ENCODE measurements at places on chromosomes 11 and 22.

DNA sequence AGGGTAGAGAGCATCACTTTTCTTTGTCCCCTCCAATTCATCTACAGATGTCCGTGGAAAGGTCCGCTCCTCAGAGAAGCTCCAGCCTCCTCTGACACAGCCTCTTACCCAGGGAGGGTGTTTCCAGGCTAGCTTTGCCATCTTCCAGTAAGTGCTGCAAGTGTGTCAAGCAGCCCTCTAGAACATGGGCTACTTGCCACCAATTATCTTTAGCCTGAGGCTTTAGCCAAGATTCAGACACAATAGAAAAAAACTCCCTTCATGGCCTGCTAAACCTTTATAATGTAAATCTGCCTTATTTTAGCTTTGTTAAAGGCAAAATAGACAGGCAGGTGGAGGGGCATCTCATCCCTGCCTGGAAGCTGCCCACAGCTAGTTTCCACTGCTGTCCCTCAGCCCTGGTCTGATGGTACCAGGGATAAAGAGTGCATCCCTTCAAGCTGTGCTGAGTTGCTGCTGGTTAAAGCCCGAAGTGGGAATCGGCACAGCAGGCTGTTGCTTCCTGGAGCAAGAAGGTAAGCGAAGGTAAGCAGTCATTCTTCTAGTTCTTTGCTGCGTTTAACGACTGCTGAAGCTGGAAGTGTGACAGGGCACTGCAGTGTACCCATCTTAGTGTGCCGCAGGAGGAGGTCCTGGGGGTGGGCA lies 190.1 kb upstream of the E2F8 start:
- no peak for DNase-seq

DNA sequence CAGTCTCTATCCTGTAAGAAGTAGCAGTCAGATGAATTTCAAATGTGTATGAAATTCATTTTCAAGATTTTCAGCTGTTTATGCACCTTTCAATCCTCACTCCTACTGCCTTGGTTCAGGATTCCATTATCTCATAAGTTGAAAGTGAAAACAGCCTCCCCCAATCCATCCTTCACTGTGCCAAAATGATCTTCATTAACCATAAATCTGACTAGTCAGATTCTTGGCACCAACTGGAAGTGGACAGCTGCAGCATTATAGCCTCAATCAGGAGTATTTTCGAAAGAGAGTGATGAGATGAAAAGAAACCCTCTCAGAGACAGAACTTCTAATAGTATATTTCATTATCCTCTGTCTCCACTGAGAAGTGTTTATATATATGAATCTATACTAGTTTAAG lies 365.3 kb upstream of the PDGFD start:
- no peak for DNase-seq

DNA sequence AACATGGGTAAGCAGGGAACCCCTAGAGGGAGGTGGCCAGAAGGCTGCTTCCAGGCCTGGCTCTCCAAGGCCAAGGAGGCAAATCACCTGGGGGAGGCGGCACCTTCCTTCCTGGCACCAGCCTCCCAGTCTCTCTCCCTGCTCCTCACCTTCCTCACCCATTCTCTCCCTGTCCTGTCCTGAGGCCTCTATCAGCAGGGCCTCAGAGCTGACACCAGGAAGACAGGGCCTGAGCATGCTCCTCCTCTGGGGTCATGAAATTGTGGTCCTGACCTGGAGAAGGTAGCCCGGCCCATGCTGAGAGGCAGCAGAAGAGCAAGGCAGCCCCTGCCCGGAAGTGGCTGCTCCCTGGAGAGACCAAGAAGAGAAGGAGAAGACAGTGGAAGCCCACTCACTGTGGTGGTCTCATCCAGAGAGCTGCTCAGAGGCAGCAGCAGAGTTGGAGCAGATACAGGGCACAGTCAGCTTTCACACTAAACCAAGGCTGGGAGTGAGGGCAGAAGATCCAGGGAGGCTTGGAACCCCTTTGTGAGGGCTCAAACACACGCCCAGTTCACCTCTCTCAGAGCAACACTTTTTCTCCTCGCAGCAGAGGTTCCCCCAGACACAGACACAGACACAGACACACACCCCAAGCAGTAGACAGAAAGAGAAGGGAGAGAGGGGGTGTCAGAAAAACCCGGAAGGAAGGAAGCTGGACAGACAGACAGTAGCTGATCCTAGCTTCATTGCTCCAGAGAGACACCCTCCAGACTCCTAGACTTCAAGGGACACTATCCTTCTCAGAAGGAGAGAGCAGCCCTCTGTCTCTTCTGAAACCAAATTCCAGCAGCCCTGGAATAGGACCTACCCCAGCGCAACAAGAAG lies 1.8 kb downstream of the BCL9L start:
- no peak for DNase-seq

- no peak for DNase-seq
These were observed 13.1 kb upstream of the MS4A10 start for GRCh38 chr11:60771879-60772525.

DNA sequence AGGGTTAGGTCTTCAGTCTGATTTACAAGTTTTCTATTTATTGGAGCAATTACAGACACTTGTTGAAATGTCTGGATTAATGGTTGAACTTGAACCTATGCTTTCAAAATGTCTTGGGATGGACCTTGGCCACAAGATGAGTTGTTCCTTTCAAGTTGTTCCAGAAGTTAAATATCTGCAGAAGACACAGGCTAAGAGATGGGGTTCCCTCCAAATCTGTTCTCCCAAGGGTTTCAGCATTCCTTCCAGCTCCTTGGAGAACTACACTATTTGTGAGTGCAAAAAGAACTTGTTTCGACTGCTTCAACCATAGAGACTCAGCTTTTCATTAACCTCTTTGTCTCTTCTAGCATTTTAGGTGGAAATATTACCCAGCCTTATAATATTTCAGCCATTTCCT lies 189.0 kb upstream of the BLID start:
- DNase-seq, result no peak

GRCh38 chr11:119795231-119795630 lies 66.2 kb upstream of the NECTIN1 start:
- no peak for DNase-seq

DNA sequence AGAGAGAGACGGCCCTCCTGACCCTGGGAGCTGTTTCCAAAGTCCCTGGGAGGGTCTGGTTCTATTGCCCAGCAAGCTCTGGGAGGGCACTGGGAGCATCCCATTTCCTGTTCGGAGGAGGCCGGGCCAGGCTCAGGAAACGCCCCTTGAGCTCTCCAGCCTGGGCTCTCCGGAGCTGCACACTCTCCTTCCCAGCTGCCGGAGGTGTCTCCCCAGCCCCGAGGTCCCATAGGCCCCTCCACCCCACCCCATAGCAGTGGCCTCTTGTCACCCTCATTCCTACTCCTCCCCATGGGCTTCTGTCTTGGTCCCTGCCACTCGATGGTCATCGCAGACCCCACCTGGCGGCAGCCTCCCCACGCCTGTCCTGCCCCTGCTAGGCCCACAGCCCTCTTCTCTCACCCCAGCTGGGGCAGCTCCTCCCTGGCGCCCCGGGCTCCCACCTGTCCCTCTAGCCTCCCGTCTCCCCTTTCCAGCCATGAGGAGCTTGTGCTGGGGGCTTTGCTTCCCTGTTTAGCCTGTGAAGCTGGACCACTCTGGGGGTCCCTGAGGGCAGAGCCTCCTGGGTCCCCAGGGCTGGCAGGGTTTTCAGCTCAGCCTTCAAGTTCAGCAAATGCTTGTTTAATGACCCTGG lies 2.8 kb downstream of the TSPAN32 start:
- DNase-seq, result no peak

DNA sequence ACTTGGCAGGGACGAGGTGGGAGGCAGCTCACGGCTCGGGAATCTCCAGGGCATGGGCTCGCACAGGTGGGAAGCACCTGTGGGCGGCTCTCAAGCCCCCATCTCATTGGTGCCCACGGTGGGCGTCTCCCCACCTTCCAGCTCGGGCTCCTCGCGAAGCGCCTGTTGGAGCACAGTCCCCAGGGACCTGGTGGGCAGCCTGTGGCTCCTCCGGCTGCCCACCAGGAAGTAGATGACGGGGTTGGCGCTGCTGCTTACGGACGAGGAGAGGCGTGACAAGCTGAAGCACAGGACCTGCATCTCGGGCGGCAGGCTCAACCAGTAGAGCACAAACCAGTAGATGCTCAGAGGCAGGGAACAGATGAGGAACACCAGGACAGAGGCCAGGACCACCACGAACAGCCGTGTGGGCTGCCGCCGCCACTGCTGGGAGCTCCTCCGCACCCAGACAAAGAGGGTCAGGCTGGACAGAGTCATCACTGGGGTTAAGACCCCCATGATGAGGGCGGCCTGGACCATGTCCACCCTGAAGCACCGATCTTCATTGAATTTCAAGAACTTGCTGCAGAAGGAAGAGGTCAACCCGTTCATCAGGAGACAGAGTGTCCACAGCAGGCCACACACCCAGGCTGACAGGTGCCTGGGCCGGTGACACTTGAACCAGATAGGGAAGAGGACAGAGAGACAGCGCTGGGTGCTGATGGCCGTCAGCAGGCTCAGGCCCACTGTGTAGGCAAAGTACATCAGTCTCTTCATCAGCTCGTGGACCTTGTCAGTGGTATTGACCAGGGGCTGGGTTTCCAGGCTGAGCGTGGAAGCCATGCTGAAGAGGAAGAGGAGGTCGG lies 633 bp downstream of the MRGPRD start:
- no peak for DNase-seq

DNA sequence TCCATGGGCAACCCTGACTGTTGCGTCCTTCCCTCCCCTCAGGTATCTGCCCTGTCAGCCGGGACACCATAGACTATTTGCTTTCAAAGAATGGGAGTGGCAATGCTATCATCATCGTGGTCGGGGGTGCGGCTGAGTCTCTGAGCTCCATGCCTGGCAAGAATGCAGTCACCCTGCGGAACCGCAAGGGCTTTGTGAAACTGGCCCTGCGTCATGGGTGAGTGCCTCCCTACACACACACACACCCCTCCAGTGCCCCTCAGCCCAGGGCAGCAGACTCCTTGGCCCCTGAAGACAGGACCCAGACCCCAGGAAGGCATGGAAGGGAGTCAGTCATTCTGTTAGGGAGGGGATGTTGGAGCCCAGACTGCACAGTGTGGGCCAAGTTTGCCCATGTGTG lies 17.9 kb upstream of the UVRAG start:
- DNase-seq, result no peak

DNA sequence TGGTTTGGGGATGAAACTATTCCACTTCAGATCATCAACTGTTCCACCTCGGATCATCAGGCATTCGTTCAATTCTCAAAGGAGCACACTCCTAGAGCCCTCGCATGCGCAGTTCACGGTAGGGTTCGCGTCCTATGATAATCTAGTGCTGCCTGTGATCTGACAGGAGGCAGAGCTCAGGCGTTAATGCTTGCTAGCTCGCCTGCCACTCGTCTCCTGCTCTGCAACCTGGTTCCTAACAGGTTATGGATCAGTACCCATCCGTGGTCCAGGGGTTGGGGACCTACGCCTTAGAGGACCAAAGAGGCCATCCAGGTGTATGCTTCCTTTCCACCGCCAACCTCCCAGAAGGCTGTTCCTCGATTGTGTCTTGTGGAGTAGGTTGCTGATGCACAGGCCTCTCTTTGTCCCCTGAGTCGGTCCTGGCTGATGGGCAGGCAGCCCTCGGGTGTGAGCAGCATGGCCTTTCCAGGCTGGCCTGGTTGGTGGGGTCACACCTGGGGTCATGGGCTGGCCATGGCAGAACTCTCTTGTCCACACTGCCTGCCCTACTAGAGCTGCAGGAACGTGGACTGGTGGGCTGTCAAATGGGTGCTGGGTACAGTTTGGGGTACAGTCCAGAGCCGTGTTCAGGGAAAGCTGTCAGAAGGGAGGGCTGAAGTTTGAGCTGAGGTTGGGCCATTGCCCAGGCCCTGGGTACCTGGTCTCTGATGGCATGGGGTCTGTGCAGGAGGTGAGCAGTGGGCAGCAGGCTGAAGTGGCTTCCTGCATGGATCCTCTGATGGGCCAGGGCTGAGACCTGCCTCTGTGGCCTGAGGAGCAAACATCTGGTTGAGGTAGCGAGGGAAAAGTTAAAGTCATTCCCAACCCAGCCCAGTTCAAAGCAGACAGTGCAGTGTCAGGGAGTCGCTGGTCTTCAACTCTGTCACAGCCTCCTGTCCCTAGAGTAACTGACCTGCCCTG lies 11.1 kb downstream of the PRDM11 start:
- DNase-seq, result no peak

DNA sequence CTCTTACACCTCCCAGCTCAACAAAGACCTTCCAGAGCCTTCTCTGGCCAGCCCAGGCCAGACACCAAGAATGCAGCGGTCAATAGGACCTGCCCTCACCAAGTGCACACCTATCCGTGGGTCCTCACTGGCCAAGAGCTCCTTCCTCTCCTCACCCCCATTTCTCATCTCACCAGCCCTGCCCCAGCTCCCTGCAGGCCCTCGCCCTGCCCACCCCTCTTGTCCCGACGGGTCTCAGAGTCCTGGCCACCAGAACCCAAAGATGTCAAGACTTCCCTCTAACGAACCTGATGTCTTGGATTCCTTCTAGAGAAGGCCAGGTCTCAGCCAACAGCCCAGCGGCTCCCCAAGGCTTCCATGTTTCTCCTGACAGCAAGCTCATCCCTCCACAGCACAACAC lies 43.6 kb downstream of the IGF2 start:
- no peak for DNase-seq

- DNase-seq, result no peak
These were observed 176.5 kb upstream of the POU2AF2 start for GRCh38 chr11:111069066-111069465.

DNA sequence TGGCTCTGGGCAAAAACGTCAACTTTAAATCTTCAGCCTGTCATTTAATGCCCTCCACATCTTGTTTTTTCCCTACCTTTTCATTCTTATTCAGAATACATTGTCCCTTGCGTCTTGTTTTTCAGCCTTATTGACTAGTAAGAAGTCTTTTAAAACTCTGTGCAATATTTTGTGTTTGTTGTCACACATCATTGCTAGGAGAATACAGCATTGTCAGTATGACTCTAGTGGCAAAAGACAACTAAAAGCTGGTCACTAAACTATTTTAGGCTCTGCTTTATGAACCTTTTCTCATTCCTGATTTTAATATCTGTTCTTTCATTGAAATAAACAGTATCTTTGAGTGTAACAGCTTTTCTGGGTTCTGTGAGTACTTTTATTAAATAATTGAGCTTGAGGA lies 447.8 kb upstream of the CCDC179 start:
- no peak for DNase-seq

DNA sequence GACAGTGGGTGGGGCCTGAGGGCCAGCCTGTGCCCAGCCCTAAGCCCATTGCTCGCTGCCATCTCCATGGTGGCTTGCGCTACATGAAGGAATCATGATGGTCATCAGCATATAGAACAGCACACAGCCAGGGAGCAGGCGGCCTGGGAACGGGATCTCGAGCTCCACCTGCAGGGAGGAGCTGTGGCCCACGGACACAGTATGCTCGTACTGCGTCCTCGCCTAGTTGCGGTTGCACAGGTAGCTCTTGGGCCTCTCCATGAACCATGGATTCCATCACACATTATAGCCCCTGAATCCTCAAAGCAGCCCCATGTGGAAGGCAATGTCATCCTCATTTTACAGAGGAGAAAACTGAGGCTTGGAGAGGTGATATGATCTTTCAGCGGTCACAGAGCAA lies 15.1 kb downstream of the SEC14L4 start:
- no peak for DNase-seq

Measured in D721Med (cell line).